ENCODE measurements at places on chromosomes 6 and 20. TPM values are rescaled to one million over a fixed set of nuclear protein-coding genes. Genes with fewer than 3 reads are reported as not detected.

- no peak for DNase-seq
Measured at GRCh38 chr20:7136886-7137285, 369.4 kb downstream of the BMP2 start.

The KIF25 gene
- total RNA-seq: not detected

The AURKA gene
- 103 TPM for total RNA-seq

DNA sequence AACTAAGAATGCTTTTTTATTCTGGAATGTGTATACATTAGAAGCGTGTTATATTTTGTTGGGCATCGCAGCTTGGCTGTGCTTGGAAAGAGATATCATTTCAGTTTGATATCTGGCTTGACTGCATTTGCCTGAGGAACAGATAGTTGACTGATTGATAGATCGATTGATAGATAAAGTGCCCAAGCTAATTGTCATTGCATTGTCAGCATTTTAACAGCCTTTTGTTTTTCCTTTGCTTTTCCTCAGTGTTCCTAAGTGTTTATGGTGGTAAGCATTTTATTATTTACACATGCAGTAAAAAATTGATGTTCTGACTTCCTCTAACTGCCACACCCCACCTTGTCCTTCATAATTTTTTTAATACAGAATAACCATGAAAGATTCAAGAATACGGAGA lies 180.9 kb upstream of the GRIK2 start:
- no peak for DNase-seq

The GSTA3 gene
- total RNA-seq: not detected

DNA sequence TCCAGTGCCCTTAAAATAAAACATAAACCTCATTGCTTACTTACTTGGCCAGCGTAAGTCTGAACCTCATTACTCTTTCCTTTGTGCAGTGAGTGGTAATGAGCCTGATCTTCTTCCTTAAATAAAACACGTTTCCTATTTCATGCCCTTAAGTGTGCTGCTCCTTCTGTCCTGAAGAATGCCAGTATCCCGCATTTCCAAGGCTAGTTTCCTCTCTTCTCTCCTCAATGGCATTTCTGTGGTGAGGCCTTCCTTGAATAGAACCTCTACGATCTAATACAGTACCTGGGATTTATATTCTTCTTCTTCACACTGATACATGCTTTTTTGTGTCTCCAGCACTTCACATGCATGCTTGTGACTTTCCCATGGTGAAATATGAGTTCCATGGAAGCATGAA lies 523.4 kb upstream of the CDH4 start:
- DNase-seq: no peak

DNA sequence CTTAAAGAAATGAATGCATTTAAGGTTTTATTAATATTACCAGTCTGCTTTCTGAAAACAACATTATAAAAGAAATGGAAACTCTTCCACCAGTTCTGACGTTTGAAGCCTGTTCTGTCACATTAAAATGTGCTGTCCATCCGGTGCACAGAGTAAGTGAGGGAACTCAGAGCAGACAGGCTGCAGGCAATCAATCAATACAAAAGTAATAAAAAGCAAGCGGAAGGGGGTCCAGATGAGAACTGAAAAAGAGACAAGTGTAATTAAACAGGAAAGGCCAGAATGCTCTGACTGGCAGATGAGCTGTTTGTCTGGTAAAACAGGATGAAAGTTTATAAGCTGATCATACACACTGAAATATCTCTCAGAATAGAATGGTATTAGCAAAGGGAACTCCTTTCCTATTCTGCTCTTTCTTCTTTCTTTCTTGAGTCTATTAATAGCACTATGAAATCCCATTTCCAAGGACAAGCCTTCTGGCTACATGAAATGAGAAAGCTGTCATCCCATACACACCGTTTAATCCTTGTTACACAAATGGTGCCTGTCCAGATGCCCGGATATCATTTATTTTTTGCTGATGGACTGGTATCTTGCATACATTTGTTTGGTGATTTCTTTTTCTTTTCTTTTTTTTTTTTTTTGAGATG lies 94.3 kb downstream of the RAMACL start:
- DNase-seq: no peak

The ARID1B gene
- 42.2 TPM for total RNA-seq

The NUDT3 gene
- total RNA-seq: 13.6 TPM

The C6orf52 gene
- 2.4 TPM for total RNA-seq

DNA sequence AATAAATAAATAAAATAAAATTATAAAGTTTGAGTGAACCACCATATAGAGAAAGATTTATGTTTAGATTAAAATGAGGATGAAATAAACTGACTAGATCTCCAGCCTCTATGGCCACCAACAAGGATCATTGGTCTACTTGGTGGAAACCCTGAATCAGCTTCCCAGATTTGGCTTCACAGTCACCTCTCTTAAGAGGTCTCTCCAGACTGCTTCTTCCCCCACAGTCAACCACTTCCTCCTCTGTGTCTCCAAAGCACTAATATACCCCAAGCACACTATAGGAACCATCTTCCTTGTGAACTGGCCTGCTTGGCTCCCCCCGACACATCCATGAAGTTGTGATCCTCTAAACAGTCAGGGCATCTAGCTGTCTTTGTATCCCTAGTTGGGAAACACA lies 529.6 kb upstream of the RNF217 start:
- DNase-seq: no peak

- no peak for DNase-seq
Measured at GRCh38 chr6:35089935-35090505, 51.1 kb downstream of the TCP11 start.

The POLR1H gene
- 38.2 TPM for total RNA-seq

GRCh38 chr6:22025468-22026163 lies 271.2 kb downstream of the PRL start:
- DNase-seq: peak; percentile 28
